ENCODE measurements at places on chromosomes 2 and 18. TPM values are rescaled to one million over a fixed set of nuclear protein-coding genes. Genes with fewer than 3 reads are reported as not detected.

Gene KCTD18
- 7.1 TPM for polyA plus RNA-seq

- DNase-seq = no peak
Observed at GRCh38 chr2:21038403-21039073, 5.3 kb downstream of the APOB start.

Gene ZFAND2B
- polyA plus RNA-seq = 39.9 TPM

Gene ANKRD30B
- not detected for polyA plus RNA-seq

DNA sequence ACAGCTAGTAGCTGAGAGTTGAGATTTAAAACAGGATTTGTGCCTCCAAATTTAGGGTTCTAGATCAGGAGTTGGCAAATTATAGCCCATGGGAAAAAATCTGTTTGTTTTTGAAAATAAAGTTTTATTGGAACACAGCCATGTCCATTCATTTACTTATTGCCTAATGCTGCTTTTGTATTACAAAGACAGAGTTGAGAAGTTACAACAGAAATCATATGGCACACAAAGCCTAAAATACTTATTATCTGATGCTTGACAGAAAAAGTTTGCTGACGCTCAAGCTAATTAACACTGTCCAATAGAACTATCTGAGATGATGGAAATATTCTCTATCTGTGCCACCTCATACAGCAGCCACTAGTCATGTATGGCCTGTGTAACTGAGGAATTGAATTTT is 229.1 kb upstream of the RASGRP3 start:
- no peak for DNase-seq

- no peak for DNase-seq
Observed at GRCh38 chr2:127100251-127101047, 6.5 kb downstream of the BIN1 start.

Gene PRSS56
- polyA plus RNA-seq = not detected

DNA sequence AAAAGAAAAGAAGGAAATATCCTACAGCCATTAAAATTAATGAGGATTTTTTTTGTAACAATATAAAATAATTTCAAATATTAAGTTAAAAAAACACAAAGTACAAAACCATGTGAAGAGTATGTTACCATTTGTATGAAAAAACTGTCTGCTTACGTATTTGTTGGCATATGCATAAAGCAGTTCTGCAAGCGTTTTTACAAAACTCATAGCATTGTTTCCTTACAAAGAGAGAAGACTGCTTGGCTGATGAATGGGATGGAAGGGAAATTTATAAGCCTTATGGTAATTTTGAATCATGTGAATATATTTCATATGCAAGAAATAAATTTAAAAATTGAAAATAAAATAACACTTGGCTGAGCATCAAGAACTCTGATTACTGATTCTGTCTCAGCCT is 63.1 kb downstream of the METTL4 start:
- DNase-seq = no peak

DNA sequence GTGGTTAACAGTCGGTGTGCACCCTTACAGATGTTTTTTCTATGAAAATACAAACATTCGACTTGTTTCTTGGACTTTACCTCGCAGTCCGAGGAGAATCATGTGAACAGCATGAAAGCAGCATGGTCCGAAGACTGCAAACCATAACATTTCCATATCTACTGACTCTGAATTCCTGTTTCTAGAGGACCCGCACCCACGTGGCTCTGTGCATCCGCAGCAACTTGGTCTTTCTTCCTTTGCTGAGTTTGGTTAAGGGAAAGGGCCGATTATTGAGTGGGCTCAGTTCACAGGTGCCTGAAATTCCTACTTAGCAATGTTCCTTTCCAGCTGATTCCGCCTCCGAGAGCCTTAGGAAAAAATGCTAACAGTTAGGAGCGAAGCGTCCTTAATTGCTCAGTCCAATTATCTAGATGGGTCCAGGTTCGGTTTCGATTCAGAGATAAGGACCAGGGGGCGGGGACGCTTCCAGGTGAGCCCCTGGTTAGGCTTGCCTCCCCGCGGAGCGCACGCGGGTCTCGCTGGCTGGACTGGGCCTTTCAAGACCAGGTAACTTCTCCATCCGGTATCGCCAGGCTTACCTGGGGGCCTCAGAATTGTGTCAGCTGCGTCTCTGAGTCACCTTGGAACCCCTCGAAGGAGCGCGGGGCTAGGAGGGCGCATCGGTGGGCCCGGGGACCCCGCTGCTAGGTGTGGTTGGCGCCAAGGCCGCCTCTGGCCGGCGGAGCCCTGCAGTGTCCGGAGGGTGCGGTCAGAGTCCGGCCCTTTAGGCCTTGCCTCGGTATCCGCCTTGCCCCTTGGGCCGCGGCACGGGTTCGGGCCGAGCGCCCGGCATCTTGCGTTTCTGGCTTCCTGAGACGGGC is 1.1 kb upstream of the B3GNT2 start:
- no peak for DNase-seq

GRCh38 chr18:48787203-48788151 is 163.3 kb downstream of the SMAD7 start:
- DNase-seq = peak; percentile 68

DNA sequence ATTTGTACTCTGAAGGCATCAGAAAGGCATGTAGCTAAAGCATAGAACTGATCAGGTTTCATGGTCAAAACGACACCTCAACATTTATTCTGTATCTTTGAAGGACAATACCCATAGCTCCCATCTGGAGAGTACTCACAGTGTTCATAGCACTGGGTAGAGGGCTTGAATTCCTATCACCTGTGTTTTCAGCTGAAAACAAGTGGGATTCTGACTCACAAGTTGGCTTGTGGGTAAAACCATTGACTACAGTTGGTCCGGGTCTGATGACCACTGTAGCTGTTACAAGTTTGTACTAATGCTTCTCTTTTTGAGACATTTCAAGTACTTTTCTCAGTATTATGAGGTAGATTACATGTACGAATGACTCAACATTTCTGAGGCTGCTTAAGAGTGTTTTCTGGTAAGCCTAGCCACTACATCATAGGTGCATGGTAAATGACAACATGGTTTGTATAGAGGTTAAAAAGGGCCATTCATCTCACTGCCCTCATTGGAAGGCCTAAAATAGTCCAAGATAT is 68.6 kb upstream of the PELI1 start:
- DNase-seq = no peak

Gene FARP2
- 13.9 TPM for polyA plus RNA-seq

GRCh38 chr2:60602828-60603532 is 49.5 kb upstream of the BCL11A start:
- no peak for DNase-seq

DNA sequence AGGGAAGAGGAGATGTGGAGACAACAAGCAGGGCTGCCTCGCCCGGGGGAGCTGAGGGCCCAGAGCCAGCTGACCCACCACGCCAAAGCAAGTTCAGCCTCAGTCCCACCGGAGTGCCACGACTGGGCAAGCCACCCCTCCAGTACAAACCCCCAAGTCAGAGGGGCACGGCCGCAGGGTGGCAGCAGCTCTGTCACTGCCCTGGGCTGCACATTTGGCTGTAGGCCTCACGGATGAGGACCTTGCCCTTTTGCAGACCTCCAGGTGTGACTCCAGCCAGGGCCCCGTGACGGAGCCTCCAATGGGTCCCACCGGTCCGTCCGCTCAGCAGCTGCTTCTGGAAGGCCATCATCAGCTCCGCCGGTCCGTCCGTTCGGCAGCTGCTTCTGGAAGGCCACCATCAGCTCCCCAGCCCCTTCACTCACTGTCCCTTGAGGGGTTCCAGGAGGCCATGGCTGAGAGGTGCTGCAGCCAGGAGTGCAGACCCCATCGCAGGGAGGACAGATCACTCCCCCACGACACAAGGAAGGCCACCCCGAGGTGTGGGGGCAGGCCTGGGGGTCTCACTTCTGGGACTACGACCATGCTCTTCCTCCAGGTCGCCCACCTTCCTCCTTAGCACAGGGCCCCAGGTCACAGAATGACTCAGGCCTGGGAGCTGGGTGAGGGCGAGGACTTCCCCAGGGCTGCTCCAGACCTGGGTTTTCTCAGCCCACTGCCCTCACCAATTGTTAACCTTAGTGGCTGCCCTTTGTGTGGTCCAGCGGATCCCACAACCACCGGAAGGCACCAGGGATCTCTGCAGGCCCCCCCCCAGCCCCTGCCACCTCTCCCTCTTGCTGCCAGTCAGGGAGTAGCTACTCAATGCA is 24.6 kb upstream of the STK25 start:
- DNase-seq = no peak

DNA sequence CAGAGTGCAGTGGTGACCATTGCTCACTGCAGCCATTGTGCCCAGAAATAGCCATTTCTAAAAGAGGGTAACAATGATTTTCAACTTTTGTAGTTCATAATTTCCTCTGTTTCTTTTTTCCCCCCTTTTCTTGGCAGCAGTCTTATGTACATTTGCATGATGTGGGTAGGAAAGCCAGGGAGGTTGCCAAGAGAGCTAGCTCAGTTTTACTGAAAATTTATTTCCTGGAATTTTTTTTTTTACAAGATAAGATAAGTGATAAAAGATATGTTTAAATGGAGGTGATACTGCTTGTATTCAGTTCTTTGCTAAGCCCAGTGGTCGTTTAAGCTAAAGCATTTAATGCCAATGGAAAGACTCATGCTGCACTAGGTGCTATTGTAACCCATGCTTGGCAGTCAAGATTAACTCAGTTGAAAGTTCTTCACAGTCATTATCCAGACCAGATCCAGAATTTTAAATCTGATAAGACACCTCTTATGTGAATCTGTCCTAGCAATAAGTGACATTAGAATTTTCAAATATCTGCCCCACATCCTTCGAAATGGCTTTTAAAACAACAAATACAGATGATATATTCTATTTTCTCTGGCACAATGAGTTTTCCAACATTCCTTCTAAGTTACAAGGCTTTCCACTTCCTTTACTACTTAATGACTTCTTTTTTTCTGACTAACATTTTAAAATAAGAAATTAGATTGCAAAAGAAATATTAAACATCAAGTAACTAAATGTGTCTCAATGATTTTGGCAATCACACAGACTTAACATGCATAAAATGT is 4.4 kb upstream of the ATP8B1 start:
- no peak for DNase-seq

DNA sequence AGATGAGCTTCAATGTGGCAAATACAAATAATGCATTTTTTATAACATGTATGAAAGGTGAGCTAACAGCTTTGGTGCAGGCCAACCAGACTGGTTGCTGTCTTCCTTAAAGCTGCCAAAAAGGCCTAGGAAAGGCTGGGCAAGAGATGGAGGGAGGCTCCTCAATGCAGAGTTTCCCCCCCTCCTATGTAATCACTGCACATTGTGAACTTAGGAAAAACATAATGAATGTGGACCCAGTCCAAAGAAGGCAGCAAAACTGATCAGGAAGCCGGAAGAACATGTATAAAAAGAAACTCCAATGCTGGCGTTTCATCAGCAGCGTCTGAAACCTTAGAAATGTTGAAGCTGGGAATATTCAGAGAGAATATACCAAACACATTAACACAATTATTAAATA is 84.2 kb upstream of the LYPD6 start:
- DNase-seq = no peak

Gene NIF3L1
- polyA plus RNA-seq = 52.4 TPM

- peak; percentile 51 for DNase-seq
Observed at GRCh38 chr2:167212014-167212648, 323.9 kb downstream of the XIRP2 start.

GRCh38 chr2:11676640-11677039 is 6.6 kb upstream of the NTSR2 start:
- DNase-seq = no peak

- DNase-seq = no peak
Observed at GRCh38 chr2:123532994-123533393, 492.1 kb upstream of the CNTNAP5 start.

- no peak for DNase-seq
Observed at GRCh38 chr18:54060343-54061005, 164.0 kb downstream of the MBD2 start.

Gene CBLN2
- 0.37 TPM for polyA plus RNA-seq

- no peak for DNase-seq
Observed at GRCh38 chr2:23269747-23270146, 115.2 kb upstream of the KLHL29 start.

- DNase-seq = no peak
Observed at GRCh38 chr18:76697441-76697901, 124.9 kb upstream of the ZNF236 start.

Gene HPCAL1
- polyA plus RNA-seq = 77.0 TPM

Gene AQP12B
- not detected for polyA plus RNA-seq

Gene ACVR1
- polyA plus RNA-seq = 22.4 TPM

Gene HOXD3
- polyA plus RNA-seq = 0.81 TPM

- DNase-seq = no peak
Observed at GRCh38 chr2:27720004-27720551, 51.4 kb upstream of the MRPL33 start.

GRCh38 chr2:45743531-45744396 is 92.3 kb downstream of the PRKCE start:
- DNase-seq = peak; percentile 79

DNA sequence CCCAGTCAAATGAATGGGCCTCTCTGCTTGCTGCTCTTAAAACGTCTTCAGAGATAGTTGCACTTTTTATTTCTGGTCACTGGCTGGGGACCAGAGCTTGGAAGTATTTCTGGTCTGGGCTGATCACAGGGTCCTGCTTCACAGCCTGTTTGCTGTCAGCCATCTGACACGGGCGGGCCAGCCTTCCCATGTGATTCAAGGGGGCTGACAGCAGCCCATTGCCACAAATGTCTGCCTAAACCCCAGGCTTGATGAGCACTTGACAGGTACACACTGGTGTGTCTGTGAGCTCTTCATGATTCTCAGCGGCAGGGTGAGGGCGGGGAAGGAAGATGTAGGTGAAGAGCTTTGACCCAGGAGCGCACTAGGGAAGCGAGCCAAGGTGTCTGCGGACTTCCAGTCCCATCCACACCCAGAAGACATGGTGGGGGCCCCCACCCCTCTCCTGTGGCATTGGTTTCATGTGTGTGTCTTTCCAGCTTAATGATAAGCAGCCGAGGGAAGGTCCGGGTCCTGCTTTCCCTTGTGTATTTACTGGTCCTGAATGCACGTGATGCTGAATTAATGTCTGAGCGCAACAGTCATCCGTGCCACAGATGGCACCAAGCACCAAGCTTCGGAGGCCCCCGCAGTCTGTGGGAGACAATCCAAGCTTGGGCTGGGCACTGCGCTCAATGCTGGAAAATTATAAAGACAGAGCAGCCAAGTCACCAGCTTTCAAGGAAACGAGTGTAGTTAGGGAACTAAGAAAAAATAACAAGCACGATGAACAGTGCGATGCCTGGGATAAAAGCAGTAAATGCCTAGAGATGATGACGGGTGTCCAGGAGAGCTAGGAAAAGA is 73.3 kb downstream of the SH3BP4 start:
- DNase-seq = no peak

- no peak for DNase-seq
Observed at GRCh38 chr2:242034996-242035814, 165.7 kb downstream of the RTP5 start.

Gene CHRNG
- polyA plus RNA-seq = not detected

Gene MATN3
- 4.0 TPM for polyA plus RNA-seq

Data from SK-N-SH (cell line).